ENCODE measurements at places on chromosomes 16 and 17.

DNA sequence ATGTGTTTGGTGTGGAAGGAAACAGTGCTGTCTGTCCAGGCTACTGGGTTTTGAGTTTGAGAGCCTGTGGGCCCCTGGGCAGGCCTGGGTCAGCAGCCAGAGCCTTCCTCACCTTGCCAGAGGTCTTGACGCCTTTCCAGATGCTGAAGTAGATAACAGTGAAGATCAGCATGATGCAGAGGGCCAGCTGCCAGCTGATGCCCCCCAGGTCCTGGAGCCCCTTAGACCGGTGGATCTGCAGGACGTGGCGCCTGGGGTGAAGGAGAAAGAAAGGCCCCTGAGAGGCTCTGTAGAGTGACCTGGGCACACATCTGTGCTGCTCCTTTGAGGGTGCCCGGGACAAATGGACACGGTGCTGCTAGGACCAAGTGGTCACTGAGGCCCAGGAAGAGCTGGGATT lies 18.4 kb downstream of the SLC6A4 start:
- DNase-seq = no peak

GRCh38 chr17:5110816-5111215 lies 862 bp downstream of the ZNF232 start:
- DNase-seq = no peak

DNA sequence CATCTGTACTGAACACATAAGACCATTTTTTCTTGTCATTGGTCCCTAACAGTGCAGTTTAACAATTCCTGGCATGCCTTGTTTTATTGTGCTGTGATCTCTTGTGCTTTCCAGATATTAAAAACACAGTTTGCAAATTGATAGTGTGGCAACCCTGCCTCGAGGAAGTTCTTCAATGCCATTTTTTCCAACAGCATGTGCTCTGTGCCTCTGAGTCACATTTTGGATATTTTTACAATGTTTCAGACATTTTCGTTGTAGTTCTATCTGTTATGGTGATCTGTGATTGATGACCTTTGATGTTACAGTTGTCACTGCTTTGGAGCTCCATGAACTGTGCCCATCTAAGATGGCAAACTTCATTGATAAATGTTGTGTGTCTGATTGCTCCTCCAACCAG lies 66.2 kb downstream of the GOSR1 start:
- no peak for DNase-seq

GRCh38 chr17:49779739-49780231 lies 8.7 kb upstream of the KAT7 start:
- DNase-seq = peak; percentile 31

DNA sequence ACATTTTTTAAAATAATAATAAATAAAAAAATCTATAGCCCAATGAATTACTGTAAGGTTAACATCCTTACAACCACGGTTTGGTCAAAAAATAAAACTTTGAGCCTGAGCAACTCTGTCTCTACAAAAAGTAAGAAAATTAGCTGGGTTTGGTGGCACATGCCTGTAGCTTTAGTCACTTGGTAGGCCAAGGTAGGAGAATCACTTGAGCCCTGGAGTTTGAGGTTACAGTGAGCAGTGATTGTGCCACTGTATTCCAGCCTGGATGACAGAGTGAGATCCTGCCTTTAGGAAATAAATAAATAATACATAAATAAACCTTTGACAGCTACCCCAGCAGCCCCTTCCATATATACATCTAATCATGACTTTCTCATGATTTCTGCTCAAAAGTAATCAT lies 26.9 kb upstream of the PHAF1 start:
- no peak for DNase-seq

GRCh38 chr17:76566988-76567431 lies 18.6 kb downstream of the ST6GALNAC2 start:
- DNase-seq = no peak

DNA sequence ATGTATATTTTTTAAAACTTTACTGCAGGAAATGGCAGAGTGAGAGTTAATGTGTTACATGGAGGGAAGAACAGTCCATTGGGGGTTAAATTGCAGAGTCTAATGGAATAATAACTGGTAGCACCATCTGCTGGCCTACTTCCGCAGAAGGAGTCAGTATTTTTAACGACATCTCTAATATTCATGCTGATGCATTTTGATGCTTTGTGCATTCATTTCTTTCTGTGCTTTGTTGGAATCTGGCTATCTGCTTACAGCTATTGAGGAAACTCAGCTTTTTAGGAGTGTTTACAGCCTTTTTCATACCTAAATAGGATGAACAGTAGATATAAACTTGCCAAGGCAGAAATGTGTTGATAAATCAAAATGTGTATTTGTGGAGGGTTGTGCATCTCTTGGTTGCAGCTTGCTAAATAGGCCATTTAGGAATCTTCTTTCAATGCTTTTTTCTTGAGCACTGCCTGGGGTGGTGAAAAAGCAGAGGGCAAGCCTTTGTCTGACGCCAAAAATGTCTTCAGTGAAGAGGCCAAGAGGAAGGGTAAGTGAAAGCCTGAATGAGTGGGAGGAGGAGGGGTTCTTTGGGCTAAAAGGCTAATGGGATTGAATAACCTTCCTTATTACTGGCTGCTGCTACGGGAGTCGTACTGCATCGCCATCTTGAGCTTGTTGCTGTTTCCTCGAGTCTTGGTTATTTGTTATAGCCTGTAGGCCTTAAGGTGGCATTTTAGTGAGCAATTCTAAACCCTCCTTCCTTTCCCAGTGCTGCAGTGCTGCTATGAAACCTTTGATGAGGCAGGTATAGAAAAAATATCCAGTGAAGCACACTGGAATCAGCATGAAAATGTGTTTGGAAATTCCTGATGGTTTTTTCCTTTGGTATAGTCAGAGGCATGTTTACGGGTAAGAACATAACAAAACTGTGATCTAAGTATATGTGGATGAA lies 153.3 kb downstream of the CHD9 start:
- peak; percentile 36 for DNase-seq

GRCh38 chr17:27485716-27486495 lies 29.7 kb downstream of the KSR1 start:
- DNase-seq = no peak

- no peak for DNase-seq
These were observed 336.5 kb downstream of the C16orf95 start for GRCh38 chr16:86980644-86981043.

DNA sequence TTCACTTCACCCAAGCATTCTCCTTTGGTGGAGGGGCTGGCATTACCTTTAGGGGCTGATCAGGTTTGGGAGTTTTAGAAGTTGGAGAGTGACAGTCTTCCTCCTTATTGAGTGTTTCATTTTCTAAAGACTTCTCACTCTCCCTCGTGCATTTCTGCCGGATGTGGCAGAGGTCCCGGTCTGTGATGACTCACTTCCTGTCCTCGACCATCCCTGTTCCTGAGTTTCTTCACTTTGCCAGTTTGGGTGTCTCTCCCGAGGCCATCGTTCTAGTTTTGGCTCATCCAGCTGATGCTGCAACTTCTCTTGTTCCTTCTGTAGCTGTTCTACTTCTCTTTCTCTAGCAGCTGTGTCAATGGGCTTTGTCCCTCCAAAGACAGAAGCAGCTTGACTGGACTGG lies 104.3 kb downstream of the PHKB start:
- DNase-seq = no peak

DNA sequence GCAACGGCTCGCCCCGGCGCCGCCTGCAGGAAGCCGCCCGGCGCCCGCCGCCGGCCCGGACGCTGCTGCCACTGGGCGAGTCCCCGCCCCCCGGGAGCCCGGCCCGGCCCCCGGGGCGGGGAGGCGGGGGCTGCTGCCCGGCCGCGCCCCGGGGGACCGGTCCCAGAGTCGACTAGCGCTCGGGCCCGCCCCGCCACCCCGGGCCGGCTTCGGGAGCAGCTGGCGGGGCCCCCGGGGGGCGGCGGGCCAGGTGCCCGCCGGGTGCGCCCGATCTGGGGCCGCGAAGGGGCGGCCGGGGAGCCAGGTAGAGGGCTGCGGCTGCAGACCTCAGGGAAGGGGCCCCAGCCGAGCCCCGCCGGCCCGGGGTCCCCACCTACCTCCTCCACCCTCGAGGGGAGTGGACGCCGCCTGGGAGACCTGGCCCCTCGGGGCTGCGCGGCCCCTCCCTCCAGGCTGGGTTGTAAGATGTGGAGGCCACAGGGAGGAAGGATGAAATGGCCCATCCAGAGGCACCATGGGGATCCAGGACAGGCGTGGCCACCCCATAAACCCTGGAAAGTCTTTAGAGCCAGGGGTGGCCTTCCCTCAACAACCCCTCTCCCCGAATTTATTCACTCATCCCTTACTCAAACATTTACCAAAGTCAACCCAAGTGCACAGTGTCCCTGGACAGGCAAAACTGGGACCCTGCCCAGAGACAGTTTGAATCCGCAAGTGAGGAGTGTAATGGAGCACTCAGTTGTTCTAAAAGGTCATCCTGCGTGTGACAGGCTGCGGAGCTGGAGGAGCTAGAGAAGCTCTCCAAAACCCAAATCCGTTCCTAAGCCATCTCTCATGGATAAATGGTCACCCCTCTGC lies at the start of gene CDYL2:
Gene CDYL2 (minus strand): TSS at position 73 of the 858 bp plus-strand sequence. CDS start 425 bp downstream, outside the sequence.
- no peak for DNase-seq

DNA sequence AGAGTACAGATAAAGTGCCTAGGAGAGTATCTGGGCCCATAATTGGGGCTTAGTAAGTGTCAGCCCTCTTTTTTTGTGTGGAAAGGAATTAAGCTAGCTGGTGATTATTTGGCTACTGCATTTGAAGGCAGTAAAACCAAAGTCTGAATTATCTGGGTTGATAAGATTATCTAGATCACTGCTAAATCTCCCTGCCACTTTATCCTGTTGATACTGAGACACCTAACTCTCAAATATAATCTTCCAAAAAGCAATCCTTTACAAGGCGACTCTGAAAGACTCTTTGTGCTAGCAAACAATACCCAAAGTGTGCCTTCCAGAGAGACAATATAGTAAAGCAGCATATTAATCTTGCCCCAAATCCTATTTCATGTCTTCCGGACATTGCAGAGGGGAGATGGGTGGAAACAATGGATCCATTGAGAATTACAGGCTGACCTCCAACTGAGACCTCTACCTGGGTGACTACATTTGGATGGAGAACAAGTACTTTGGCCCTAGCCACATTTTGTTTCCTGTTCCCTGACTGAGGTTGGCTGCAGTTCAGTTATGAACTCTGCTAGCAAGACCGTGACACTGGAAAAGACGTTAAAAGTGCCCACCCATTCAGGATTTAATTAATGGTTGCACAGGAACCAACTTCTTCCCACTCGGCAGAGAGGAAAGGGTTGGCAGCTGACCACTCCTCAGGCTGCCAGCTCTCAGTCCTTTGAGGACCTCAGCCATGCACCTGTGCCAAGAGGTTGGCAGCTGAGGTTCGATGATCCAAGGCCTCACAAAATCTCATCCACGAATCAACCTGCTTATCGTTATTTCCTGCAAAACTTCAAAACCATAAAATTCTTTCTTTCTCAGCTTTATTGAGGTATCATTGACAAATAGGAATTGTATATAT lies 72.6 kb downstream of the SYCE1L start:
- DNase-seq = no peak

- DNase-seq = peak; percentile 98
These were observed 46.8 kb downstream of the HIC1 start for GRCh38 chr17:2101448-2102257.

GRCh38 chr17:62703776-62704380 lies 76.4 kb downstream of the MRC2 start:
- no peak for DNase-seq

DNA sequence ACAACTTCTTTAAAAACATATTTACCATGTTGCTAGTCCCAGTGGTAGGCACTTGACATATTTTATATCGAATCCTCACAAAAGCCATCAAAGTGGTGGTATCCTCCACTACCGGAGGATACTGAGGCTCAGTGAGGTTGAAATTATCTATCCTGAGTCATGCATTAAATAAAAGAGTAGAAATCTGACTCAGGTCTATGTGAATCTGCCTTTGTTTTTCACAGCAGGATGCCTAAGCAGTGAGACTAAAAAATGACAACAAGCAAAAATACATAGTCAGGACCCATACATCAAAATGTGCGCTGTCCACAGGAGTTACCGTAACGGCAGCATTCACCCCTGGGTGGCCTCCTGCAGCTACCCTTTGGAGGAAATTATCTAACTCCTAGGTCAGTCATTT lies 17.7 kb downstream of the BRD7 start:
- no peak for DNase-seq

DNA sequence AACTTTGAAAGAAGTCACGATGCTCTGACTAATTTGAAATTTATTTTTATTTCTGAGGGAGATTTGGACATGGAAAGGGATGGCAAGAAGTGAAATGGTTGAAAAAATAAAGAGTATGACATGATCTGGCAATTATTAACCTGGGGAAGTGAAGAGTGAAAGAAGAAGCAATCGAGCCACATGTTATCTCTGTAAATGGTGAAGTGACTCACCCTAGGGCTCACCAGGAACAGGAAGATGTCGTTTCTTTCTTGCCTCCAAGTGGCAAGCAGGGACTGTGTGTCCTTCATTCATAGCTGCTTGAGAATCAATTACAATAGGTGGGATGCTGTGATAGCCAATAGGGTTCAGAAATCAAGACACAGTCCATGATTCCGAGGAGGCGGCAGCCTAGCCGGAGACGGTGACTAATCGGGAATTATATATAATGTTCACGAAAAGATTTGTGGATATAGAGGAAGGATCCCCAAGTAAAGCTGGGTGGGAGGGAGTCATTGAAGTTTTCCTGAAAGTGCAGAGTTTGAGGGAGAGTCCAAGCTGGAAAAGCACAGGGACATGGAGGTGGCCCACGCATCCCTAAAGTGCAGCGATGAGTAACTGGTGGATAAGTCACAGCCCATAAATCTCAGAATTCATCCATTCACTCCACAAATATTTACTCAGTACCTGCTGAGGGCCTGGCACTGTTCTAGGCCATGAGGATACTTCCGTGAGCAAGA lies 18.2 kb upstream of the KRT20 start:
- peak; percentile 93 for DNase-seq

- DNase-seq = no peak
These were observed 11.5 kb downstream of the GAS7 start for GRCh38 chr17:10186771-10187410.

- no peak for DNase-seq
These were observed 31.2 kb downstream of the NSMCE1 start for GRCh38 chr16:27237219-27238015.

- no peak for DNase-seq
These were observed 9.5 kb upstream of the MRC2 start for GRCh38 chr17:62617894-62618472.

GRCh38 chr17:79907850-79908249 lies 68.6 kb upstream of the CBX4 start:
- no peak for DNase-seq

GRCh38 chr17:75601057-75601987 lies 13.7 kb downstream of the MYO15B start:
- no peak for DNase-seq
